ENCODE measurements at places on chromosomes 2 and 18.
A peak's percentile ranks its signal among the peaks of the same experiment; 100 is the strongest.

DNA sequence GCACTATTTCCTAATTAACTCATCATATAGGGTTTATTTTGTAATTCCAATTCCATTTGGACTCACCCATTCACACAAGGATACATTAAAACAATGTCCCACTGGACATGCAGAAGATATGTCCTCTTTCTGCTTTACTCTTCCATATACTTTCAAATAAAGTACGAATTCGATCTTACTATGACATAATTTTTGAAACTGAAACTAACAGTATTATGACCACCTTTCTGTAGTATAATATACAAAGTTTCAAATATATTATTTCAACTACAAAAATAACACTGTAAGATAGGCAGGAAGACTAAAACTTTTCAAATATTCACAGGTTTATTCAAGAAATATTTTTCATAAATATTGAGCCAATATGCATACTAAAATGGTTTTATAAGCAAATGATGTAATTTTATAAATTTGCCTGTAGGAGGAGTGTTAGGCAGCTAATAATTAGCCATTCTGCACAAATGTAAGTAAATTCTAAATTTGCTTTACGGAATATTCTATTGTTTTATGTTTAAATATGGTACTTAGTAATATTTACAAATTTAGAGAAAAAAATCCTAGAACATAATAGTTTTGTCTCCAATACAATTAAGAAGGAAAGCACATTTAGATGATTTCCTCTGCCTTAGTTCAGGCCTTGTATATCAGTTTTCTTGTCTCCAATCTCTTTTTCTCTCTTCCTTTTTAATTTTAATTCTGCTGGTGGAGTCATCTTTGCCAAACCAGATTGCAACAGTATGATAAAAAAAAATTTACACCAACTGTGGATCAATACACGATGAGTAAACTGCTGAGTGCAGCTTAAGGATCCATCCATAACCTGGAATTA lies 85.9 kb downstream of the CERKL start:
- no peak for DNase-seq

- DNase-seq = peak; percentile 57
These were observed 84.0 kb downstream of the DDX1 start for GRCh38 chr2:15675456-15676195.

DNA sequence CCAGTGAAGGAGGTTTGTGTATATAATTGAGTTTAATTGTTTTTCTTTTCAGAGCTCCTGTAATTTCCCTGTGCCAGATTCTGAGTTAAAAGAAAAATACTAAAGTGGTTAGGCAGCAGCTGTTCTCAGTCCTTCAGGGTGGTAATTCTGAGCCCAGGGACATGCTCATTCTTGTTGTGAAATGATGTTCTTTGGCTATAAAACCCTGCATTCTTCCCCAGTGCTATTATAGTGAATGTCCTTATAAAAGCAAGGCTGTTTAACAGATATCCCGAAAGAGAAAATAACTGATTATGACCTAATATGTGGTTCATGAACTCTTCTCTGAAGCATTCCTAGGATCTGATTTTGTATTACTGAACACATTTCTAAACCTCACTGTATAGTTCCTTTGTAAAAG lies 34.0 kb downstream of the ADAM23 start:
- peak; percentile 14 for DNase-seq

DNA sequence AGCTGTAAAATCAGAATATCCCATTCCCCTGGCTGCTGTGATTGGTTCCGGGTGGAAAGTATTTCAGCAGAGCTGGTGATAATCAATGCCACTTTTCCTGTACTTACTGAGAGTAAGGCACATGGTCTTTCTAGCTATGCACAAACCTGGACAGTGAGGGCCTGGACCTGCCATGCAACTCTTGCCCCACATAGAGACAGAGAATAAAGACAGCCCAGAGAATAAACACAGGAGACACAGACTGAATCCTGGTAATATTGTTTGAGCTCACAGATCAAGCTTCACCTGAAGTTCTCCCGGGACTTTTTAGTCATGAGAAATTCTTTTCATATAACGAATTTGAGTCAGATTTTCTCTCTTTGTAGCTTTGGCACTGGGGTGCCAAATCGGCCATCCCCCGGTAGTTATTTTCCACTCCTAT lies 81.9 kb downstream of the ACAA2 start:
- DNase-seq = no peak

GRCh38 chr18:35711227-35711626 lies 129.7 kb downstream of the GALNT1 start:
- DNase-seq = no peak

DNA sequence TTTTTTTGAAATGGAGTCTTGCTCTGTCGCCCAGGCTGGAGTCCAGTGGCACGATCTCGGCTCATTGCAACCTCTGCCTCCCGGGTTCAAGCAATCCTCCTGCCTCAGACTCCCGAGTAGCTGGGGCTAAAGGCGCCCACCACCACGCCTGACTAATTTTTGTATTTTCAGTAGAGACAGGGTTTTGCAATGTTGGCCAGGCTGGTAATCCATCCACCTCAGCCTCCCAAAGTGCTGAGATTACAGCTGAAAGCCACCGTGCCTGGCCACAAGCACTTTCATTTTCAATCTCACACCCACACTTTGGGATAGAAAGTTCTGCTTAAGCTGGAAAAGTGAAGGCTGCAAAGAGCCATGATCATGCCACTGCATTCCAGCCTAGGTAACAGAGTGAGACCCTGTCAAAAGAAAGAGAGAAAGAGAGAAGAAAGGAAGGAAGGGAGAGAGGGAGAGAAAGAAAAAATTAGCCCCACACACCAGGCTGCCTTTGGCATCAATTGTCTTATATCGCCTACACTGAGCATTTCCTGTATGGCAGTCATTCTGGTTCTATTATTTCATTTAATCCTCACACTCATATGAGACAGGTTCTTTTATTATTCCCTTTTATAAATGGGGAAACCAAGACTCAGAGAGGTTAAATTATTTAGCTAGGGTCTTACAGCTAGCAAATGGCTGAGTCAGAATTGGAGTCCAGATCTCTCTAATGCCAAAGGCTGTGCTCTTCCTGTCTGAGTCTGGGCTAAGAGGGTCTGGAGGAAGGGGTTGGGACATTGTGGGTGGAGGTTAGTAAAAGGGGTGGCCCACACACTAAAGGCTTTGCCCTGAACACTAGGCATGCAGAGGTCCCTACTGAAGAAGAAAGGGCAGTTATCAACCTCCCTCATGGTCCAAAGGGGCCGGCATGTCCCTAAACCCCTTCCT lies 37.9 kb upstream of the PKDCC start:
- DNase-seq = no peak

DNA sequence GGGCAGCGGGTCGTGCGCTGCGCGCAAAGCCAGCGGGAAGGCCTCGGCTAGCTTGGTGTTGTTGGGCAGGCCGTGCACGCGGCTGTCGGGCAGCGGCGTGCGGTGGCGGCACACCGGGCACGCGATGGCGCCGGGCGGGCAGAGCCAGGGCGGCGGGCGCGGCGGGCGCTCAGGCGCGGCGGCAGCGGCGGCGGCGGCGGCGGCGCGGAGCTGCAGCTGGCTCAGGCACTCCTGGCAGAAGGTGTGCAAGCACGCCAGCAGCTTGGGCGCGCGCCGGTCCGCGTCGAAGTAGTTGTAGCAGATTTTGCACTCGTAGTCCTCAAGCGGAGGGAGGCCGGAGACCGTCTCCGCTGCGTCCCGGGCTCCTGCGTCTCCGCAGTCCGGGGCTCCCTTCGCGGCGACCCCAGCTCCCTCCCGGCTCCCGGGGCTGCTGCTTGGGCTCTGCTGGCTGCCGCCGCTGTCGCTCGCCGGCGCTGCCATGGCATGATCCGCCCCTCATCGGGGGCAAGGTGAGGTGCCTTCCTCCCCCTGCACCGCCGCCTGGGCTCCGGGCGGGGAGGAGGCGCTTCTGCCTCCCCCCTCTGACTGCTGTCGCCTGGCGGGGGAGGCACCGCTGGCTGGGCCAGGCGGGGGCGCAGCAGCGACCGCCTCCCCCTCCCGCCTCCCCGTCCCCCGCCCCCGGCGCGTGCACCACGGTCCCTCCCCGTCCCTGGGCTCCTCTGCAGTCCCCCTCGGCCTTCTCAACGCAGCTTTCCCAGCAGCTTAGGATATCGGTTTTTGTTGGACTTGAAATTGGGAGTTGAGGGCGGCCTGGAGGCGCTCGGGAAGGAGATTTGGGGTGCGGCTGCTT lies 21.0 kb upstream of the PAX3 start:
- no peak for DNase-seq

GRCh38 chr2:207706936-207707860 lies 4.2 kb upstream of the CCNYL1 start:
- DNase-seq = no peak

DNA sequence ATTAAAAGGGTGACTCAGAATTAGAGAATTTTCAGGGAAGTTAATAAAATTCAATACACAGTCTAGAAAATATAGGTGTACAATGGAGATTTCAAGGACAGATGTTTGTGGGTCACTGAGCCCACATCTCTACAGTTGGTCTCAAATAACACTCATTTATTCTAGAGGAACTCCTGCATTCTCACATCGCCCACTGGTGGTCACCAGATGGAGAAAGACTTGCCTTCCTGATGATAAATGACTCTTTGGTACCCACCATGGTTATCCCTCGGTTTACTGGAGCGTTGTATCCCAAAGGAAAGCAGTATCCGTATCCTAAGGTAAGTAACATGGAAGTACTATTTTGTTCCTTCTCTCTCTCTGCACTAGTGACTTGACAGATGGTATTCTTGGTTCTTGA lies 1297.1 kb downstream of the DPP10 start:
- no peak for DNase-seq

DNA sequence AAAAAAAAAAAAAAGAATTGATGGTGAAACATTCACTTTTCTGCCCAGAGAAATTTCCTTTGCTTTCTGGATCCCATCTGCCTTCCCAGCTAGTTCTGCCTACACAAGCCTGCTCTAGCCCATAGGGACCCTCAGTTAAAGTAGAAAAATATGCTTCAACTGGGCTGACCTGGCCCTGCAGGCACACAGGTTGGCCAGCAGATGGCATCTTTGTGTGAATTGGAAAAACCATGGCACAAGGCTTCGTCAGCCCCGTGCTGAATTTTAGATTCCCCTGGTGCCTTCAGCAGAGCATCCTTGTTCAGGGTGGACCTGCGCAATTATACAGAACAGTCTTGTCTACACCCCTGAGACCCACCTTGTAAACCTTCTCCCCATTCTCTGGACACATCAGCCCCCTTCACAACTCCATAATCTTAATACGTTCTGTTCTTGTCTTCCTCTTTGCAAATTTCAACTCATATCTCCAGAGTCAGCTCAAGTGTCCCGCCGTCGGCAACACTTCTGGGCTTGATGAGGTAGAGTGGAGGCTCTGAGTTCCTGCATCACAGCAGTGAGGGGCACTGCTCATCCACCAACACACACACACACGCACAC lies 114.5 kb downstream of the INSIG2 start:
- peak; percentile 48 for DNase-seq

DNA sequence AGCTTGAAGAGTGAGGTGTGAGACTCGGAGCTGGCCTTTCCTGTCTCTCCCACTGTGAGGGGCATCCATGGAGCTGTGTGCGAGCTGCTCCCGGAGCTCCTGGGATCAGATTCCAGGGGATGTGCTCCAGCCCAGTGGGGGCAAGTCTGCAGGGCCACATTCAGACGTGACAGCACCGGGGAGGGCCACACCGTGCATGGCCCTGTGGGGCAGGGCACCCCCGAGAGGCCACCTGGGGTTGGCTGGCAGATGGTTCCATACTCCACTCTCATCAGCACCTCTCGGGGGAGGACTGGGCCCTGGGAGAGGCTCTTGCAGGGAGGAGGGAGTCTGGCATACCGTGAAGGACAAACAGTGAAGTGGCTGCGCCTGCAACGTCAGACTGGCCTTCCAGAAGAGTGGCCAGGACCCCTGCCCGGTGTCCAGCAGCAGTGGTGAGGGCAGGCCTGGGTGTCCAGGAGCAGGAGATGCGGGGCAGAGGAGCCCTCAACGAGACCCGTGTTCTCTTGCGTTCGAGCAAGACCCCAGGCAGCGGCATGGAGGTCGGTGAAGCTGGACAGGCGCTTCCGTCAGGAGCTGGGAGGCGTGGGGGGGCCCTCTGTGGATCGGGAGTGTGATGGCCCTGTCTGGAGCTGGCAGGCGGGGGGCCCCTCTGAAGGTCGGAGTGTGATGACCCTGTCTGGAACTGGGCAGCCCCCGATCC lies 84.3 kb downstream of the ASB1 start:
- no peak for DNase-seq

- no peak for DNase-seq
These were observed 165.7 kb downstream of the CPS1 start for GRCh38 chr2:210722092-210722491.

DNA sequence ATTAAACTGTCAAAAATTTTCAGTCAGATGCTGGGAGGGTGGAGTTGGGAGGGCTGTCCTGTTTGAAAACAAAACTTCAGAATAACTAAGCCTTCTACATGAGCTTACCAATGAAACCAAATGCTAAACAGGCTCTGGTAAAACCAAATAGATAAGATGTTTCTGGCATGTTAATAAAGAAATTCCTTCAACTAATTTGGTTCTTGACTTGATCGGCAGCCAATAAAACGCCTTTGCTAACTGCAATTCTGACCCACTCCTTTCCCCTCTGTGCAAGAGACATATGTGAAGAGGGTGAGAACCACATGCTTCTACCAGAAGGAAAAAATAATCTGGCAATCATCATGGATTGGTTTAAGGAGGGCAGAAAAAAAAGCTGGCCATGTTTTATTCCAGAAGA lies 20.9 kb downstream of the MAP4K3 start:
- no peak for DNase-seq

DNA sequence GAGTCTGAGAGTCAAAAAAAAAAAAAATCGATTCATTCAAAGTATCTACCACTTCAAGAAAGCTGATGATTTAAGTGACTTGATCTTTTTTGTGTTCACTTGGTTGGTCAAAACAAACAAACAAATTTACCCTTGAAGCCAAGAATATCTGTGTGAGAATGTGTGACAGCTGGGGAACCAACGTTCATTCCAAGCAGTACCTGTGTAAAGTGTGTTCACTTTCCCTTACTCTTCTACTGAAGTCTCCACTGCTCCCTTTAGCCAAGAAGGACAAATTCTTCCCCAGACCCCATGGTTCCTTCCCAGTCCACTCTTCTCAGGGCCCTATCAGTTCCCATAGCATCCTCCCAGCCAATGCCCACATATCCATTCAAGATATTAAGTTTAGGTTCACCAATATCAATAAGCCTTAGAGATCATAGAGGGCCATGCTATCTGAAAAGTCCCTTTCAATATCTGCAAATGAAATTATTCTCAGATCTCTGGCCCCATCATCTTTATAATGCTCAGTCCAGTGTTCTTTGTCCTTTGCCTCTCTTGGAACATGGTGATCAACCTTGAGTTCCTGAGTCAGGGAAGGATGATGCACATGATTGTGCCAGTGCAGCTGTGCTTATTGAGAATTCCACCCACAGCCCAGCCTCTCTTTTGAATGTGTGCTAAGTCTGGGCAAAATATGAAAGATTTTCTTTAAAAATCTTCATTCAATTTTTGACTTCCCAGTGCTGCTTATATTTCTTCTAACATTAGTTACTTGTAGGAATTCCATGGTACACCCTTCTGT lies 82.8 kb upstream of the DTNA start:
- DNase-seq = no peak

GRCh38 chr2:69645031-69645431 lies 1.5 kb upstream of the AAK1 start:
- no peak for DNase-seq

- no peak for DNase-seq
These were observed 68.4 kb downstream of the KIAA2012 start for GRCh38 chr2:202141329-202141947.

GRCh38 chr2:240820607-240821428 lies 799 bp upstream of the KIF1A start:
- no peak for DNase-seq

Data from RWPE1 (cell line).